ENCODE measurements at places on chromosomes 7 and 10. TPM values are rescaled to one million over a fixed set of nuclear protein-coding genes. Genes with fewer than 3 reads are reported as not detected.

TMEM229A gene
- total RNA-seq = not detected

ACHE gene
- 0.84 TPM for total RNA-seq

MPP7 gene
- 21.0 TPM for total RNA-seq

ACSL5 gene
- total RNA-seq = 41.7 TPM

NPSR1 gene
- total RNA-seq = not detected

TFEC gene
- 0.92 TPM for total RNA-seq

FKBP6 gene
- total RNA-seq = not detected

PLAC9 gene
- not detected for total RNA-seq

ITGA8 gene
- not detected for total RNA-seq

EGFR gene
- total RNA-seq = not detected

FAM221A gene
- 7.4 TPM for total RNA-seq

DNA sequence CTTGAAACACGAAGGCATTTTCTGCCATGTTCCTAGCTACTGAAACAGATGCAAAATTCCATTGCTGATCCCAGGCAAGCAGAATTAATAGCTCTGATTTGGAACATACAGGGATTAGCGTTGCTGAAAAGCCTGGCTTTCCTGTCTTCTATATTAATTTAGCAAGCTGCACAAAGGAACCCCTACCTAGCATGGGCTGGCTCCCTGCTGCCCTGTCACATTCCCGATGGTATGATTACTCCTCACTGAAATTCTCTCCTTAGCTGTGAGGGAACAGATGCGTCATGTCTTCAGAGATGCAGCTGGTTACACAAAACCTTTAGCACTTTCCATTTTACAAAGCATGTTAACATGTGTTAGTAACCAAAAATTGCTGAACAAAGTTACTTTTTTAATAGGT is 878.9 kb downstream of the TYW1 start:
- H3K4me3 ChIP-seq = no peak overlapping the region
- H3K27ac ChIP-seq = no peak overlapping the region
- no peaks in the 10 kb centered on the region for H3K27me3 ChIP-seq
- no peaks in the 10 kb centered on the region for H3K36me3 ChIP-seq

DNA sequence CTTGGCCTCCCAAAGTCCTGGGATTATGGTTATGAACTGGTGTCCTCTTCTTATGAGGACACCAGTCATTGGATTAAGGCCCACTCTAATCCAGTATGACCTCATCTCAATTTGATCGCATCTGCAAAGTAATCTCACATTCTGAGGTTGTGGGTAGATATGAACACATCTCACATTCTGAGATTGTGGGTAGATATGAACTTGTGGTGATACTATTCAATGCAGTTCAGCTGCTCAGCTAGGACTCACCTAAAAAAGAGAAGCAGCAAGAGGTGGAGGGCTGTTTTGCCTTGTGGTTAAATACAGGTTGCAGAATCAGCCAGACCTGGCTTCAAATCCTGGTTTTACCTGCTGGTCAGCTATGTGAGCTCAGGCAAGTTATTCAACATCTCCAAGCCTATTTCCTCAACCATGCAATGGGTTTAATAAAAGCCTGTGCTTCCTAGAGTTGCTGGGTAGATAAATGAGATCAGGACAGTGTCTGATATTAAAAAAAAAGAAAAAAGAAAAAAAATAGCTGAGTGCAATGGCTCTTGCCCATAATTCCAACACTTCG is 8.5 kb upstream of the BAG3 start:
- no peak overlapping the region for H3K27ac ChIP-seq
- no peaks in the 10 kb centered on the region for H3K36me3 ChIP-seq

GRCh38 chr10:20110125-20111100 is 294.2 kb downstream of the PLXDC2 start:
- no peak overlapping the region for H3K4me3 ChIP-seq
- DNase-seq = no peak
- no peak overlapping the region for H3K27ac ChIP-seq
- no peaks in the 10 kb centered on the region for H3K36me3 ChIP-seq
- no peaks in the 10 kb centered on the region for H3K4me1 ChIP-seq

- no peak overlapping the region for H3K27ac ChIP-seq
- H3K4me1 ChIP-seq = peaks cover 12% of the 10 kb centered on the region
- H3K4me3 ChIP-seq = no peak overlapping the region
- DNase-seq = no peak
- H3K27me3 ChIP-seq = no peaks in the 10 kb centered on the region
Observed at GRCh38 chr7:21334906-21335305, 93.0 kb upstream of the SP4 start.

DNA sequence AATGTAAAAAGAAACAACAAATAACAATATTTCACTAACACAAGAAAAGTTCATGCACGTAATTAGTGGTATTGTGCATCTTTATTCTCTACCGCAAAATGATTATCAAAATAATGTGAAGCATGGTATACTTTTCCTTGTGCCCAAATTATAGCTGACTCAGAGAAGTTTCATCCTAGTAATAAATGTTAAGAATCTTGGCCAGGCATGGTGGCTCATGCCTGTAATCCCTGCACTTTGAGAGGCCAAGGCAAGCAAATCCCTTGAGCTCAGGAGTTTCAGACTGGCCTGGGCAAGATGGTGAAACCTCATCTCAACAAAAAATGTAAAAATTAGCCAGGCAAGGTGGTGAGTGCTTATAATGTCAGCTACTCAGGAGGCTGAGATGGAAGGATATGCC is 105.0 kb downstream of the KMT2C start:
- no peak overlapping the region for H3K4me3 ChIP-seq
- H3K36me3 ChIP-seq = peaks cover 22% of the 10 kb centered on the region
- H3K4me1 ChIP-seq = peaks cover 5% of the 10 kb centered on the region
- no peaks in the 10 kb centered on the region for H3K27me3 ChIP-seq
- no peak overlapping the region for H3K27ac ChIP-seq

DNA sequence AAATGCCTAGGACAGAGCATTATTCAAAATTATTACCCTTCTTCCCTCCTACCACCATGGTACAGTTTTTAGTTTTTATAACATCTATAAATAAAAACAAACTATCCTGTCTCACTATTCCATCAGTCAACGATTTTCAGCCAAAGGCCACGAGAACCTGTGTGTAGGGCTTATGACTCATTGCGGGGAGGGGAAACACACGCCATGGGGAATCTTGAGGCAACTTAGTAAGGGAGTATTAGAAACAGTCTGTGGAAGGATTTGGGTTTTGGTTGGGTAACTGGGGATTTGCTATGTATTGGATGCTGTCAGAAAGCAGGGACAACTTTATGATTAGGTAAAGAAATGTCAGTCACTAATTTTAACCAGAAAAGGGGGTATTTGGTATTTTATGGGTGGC is 14.7 kb downstream of the GPR141 start:
- no peaks in the 10 kb centered on the region for H3K36me3 ChIP-seq
- H3K4me1 ChIP-seq = peaks cover 24% of the 10 kb centered on the region
- no peak overlapping the region for H3K4me3 ChIP-seq
- H3K27me3 ChIP-seq = no peaks in the 10 kb centered on the region

DNA sequence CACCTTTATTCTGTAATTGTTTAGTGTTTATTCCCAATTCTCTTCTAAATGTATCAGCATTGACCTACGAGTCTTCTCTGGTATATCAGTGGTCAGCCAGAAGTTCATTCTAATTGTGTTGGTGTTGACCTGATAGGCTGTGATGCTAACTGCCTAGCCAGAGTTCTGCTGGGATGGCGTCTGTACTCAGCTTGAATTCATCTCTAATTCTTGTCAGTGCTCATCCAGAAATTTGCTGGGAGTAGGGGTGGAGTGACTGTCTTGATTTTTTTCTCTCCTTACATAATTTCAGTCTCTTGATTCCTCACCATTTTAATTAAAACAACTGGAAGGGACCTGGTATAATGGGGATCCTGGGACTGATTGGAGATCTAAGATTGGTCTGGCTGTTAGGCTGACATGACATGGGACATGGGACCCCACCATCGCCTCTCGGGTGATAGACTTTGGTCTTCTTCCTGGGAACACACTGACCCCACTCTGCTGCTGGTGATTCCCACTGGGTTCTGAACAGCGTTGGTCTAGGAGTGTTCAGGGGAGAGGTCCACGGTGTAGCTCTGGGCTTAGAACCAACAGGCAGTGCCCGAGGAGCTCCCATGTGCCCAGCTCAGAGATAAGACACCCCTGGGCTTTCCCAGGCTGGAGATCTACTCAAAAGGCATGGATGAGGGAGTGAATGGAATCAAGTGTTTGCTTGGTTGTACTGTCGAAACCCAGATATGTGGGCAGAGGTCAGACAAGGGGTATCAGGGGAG is 3.8 kb downstream of the NEURL1 start:
- peaks cover 13% of the 10 kb centered on the region for H3K27me3 ChIP-seq
- H3K4me3 ChIP-seq = no peak overlapping the region
- no peaks in the 10 kb centered on the region for H3K36me3 ChIP-seq
- peaks cover 18% of the 10 kb centered on the region for H3K4me1 ChIP-seq

DNA sequence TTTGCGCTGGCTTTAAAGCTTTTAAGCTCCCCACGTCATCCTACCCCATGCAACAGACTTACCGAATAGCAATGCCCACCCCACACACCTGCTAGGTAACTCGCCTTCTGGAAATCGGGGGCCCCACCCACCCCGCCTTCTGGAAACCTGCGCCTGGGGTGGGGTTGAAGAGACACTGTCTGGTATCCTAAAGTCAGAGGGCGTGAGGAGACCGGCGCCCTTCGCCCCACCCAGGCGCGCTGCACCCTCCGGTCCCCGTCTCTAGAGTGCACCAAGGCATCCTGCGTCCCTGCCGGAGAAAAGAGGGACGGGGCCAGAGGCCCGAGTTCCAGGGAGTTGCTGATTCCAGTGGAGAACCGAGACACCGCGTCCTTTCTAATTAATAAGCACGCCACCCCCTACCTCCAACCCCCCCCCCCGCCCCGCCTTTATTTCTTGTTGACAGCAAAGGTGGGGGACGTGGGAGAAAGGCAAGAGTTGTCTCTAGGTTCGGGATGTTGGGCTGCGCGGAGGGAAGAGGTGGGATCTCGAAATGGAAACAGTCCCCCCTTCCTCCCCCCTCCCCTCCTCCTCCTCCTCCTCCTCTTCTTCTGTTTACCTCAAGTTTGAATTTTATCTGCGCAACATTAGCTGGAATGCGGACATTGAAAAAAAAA is 220.9 kb upstream of the MKLN1 start:
- peaks cover 7% of the 10 kb centered on the region for H3K36me3 ChIP-seq
- peak overlapping the region; percentile 93 for H3K27ac ChIP-seq
- H3K4me1 ChIP-seq = peaks cover 36% of the 10 kb centered on the region

DNA sequence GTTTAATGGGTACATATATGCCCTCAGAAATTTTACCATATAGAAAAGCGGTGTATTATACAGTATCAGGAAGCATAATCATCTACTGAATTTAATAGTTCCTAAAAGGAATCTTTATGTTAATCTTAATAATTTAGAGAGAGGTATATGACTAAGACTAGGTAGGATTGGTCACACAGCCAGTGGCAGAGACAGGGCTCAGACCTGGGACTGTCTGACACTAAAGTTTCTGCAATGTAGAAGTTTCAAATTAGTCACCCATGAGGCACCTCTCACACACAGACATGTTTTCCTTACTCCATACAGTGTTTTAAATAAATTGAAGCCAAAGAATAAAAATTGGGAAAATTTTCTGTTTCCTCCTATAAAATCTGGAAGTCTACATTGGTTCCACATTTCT is 72.8 kb upstream of the ADRA2A start:
- peaks cover 36% of the 10 kb centered on the region for H3K36me3 ChIP-seq
- H3K4me3 ChIP-seq = no peak overlapping the region
- no peaks in the 10 kb centered on the region for H3K27me3 ChIP-seq
- no peaks in the 10 kb centered on the region for H3K4me1 ChIP-seq
- no peak for DNase-seq

GRCh38 chr7:148256433-148256832 is 334.1 kb upstream of the C7orf33 start:
- DNase-seq = no peak
- no peak overlapping the region for H3K27ac ChIP-seq
- H3K4me3 ChIP-seq = no peak overlapping the region
- no peaks in the 10 kb centered on the region for H3K4me1 ChIP-seq
- no peaks in the 10 kb centered on the region for H3K27me3 ChIP-seq

DNA sequence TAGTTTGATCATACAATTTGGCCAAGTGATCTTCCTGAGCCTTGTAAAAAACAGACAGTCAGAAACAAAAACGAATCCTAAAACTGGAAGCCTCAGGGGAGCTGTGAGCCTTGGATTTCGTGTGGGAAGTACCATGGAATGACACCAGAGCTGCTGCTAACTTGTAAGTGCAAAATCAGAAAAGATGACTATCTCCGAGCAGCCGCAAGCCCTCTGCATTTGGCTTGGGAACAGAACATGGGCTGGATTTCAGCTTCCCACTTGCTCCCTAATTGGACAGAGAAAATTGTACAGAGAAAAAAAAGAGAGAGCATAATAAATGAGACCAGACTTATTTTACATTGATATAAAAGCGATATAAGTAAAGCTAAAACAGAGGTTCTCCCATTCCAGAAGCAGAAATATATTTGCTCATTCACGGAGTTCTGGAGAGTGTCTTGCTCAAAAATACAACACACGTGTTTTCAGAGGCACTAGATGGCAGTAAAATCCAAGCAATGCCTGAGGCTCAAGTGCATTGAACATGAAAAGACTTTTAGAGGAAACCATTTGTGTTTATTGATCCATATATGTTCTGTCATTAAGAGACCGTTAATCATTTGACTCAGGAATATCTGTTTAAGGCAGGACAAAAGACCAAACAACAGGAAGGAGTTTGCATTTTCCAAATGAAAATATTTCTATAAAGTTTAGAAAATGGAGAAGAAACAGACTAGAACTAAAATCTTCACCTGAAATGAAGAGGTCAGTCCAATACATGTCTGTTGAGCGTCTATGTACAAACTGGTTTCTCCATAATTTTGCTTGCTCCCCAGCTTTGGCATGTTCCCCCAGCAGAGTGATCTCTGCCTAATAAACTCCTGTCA is 78.3 kb upstream of the SLC26A5 start:
- peak; percentile 8 for DNase-seq
- no peak overlapping the region for H3K27ac ChIP-seq
- H3K27me3 ChIP-seq = no peaks in the 10 kb centered on the region
- H3K4me3 ChIP-seq = no peak overlapping the region
- no peaks in the 10 kb centered on the region for H3K4me1 ChIP-seq

DNA sequence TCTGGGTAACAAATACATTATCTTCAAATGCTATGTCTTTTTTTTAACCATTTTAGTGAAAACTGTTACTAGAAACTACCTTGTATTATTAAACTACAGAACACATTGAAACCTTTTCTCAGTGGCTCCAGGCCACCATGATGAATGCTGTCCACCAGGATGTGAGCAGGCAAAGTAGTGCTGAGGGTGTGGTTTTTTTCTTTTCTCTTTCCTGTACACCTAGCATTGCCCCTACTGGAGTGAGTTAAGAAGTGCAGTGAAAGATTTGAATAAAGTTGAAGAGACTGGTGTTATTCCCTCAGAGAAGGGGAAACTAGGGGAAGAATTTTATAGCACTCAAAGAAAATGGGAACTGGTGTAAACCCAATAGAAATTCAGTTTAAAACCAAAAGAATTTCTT is 120.0 kb upstream of the SAMD8 start:
- no peak overlapping the region for H3K27ac ChIP-seq
- no peak overlapping the region for H3K4me3 ChIP-seq
- no peaks in the 10 kb centered on the region for H3K27me3 ChIP-seq
- H3K36me3 ChIP-seq = peaks cover 22% of the 10 kb centered on the region
- no peaks in the 10 kb centered on the region for H3K4me1 ChIP-seq

- no peak overlapping the region for H3K4me3 ChIP-seq
- no peak for DNase-seq
- no peaks in the 10 kb centered on the region for H3K27me3 ChIP-seq
- H3K4me1 ChIP-seq = no peaks in the 10 kb centered on the region
Observed at GRCh38 chr7:27118580-27118979, 12.0 kb downstream of the HOXA4 start.
